ENCODE measurements at places on chromosomes 16 and 17. TPM values are rescaled to one million over a fixed set of nuclear protein-coding genes. Genes with fewer than 3 reads are reported as not detected.

DNA sequence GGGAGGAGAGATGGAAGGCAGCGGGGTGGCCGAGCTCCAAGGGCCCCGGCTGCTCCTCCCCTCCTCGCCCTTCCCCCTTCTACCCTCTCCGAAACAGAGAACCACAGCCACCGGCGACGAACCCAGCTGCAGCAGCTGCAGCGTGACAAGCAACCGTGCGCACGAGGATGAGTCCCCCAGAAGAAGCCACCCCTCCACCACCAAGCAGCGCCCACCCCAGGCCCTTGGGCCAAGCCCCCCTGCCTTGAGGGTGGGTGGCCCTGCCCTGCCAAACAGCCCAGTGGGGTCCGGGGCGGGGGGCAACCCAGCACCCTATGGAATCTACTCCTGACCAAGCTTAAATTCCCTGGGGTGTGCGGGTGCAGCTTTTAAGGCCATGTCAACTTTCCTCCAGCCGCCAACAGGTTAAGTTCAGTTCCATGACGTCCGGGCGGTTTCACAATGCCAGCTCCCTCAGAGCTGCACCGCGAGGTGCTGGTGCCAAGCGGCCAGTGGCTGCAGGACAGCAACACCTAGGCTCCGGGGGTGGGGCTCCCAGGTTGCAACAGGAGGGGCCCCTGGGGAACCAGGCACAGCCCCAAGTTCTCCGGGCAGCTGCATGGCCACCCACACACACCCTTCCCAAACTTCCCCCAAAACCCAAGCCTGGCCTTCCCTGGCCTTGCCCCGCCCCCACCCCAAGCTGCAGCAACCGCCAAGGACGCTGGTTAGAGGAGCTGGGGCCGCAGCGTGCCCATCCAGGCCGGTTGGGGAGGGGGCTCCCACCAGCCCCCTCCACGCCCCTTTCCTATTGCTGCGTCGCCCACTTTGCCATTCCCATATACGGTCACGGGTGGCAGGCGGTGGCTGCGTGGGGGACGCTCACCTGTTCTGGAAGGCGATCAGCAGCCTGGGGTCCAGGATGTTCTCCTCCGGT lies 2.0 kb downstream of the CBX4 start:
- no peak for DNase-seq

DNA sequence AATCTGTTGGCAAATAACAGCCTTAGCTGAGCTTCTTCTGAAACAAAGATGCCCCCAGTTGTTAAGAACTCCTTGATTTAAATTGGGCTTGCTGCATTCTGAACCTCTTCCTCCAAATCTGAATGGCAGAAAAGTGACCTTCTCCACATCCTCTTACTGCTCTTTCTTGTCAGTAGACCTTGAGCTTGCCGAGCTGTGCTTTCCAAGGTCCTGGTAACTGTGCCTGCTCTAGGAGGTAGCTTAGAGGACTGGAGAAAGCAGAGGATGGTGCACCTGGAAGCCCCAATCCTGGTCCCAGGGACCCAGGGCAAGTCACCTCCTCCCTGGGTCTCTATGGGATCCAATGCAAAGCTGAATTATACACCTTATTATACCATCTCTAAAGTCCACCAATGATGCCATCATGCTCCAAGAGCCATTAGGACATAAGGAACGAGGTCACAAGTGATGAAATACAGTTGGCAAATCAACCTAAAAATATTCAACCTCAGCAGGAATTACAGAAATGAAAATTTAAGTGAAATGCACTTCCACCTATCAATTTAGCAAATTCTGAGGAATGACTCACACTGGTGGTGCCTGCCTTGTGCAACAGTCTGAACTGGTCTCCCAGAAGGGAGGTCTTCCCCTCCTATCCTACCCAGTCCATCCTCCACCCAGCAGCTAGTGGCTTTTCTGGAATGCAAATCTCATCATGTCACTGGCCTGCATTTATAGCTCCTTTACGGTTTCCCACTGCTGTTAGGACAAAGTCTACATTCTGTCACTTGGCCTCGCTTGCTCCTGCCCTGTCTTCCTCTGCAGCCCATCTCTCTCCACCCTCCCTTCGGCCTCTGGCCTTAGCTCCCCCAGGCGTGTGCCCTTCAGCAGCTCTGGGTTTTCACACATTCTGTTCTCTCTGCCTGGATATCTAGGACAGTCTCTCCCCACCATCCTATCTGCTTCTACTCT lies 36.6 kb downstream of the TOM1L2 start:
- peak; percentile 43 for DNase-seq

GRCh38 chr16:50498431-50499155 lies 49.6 kb upstream of the NKD1 start:
- no peak for DNase-seq

GRCh38 chr16:88491560-88492310 lies 38.7 kb downstream of the ZFPM1 start:
- DNase-seq: no peak

DNA sequence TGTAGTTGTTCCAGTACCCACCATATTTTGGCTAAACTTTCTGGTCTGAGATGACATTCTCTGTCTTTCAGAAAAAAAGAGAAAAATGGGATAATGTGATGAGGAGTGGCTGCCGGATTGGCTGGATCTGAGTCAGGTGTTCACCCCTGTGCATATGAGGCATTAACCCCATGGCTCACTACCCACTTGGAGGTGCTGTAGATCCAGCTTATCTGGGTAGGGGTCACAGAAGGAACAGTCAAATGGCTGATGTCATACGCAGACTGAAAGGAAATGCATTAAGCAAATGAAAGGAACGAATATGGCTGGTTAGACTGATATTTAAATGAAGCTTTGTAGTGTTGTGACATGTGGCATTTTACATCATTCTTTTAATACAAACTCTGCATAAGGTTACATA lies 17.3 kb downstream of the MAP2K6 start:
- DNase-seq: no peak

DNA sequence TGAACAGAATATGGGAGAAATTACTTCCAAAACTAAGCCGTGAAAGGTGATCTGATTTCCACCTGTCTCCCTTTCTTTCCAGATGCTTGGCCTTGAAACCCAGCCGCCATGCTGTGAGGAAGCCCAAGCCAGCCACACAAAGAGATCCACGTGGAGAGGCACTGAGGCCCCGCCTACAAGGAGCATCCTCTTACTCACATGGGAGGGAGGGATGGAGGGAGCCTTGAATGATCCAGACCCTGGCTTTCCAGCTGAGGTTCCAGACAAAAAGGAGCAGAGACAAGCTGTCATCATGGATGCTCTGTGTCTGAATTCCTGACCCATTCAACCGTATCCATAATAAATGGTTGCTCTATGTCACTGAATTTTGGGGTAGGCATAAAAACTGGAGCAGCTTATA lies 48.9 kb upstream of the HAPSTR1 start:
- no peak for DNase-seq

GRCh38 chr17:41695954-41696757 lies 7.5 kb downstream of the EIF1 start:
- DNase-seq: no peak

- DNase-seq: no peak
Observed at GRCh38 chr17:79995696-79996095, 40.0 kb downstream of the TBC1D16 start.

- DNase-seq: no peak
Observed at GRCh38 chr17:58693208-58693607, 806 bp downstream of the RAD51C start.

DNA sequence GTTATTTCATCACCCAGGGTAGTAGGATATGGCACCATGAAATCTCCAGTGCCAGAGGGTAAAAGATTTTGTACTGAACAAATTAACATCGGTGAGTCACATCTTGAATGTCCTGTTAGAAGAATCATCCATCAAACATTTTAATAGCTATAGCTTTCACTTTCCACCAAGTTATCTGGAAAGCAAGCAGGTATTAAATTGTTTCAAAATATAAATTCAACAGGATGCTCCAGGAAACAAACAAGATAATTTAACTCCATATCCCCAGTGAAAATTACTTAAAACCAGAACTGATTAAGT lies 2.4 kb downstream of the VEZF1 start:
- no peak for DNase-seq

Gene TK1
- 1.1 TPM for total RNA-seq

Gene FZD2
- total RNA-seq: 3.9 TPM

Gene FAM117A
- total RNA-seq: 5.9 TPM

Data from mesenteric fat pad (tissue), 1 donor.